ENCODE measurements at places on chromosomes 3 and 15.

- DNase-seq: no peak
Observed at GRCh38 chr3:175070946-175071345, 211.8 kb downstream of the NAALADL2 start.

GRCh38 chr3:14452740-14453710 lies 50.6 kb downstream of the SLC6A6 start:
- no peak for DNase-seq

DNA sequence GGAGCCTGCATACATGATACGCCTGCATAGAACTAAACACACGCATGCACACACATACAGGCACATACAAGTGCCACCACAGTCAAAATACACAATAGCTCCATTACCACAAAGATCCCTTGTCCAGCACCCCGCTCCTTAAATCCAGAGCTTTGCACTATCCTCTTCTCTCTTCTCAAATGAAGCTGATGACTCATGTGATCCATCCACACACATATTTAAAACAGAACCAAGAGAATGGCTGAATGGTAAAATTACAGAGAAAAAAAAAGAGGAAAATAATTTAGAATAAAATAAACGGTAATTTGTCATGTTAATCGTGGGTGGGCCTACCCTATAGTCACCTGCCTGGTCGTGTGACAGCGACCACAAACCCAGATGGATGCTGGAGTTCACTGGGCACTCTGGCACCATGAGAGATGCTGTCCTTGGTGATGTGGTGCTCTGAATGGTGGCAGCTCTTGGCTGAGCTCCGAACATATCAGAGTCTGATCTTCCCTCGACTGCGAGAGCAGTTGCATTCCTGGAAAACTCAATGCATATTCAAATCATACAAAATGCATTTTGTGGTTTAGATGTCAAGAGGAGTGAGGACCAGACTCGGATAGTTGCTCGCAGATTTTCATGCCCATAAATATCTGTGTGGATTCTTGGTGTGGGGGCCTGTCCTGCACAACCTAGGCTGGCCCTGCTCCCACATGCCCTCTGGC lies 8.9 kb downstream of the IQSEC1 start:
- DNase-seq: no peak

DNA sequence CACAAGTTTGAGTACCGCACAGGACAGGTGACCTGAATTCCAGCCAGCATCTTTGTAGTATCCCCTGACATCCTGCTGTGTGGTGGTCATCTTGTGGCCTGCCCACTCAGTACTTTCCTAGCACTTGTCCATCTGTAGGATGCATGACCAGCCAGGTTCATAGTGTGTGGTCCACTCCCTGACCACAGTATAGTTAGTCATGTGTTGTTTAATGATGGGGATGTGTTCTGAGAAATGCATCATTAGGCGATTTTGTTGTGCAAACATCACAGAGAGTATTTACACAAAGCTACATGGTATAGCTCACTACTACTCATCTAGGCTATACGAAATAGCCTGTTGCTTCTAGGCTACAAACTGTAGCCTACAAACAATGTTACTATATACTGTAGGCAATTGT lies 16.9 kb upstream of the RBPMS2 start:
- DNase-seq: no peak

- DNase-seq: no peak
Observed at GRCh38 chr3:184688251-184688881, 23.5 kb downstream of the MAGEF1 start.

GRCh38 chr15:23438816-23439466 lies 8.1 kb downstream of the GOLGA6L2 start:
- DNase-seq: no peak

GRCh38 chr3:17088017-17088416 lies 203.3 kb downstream of the PLCL2 start:
- no peak for DNase-seq

DNA sequence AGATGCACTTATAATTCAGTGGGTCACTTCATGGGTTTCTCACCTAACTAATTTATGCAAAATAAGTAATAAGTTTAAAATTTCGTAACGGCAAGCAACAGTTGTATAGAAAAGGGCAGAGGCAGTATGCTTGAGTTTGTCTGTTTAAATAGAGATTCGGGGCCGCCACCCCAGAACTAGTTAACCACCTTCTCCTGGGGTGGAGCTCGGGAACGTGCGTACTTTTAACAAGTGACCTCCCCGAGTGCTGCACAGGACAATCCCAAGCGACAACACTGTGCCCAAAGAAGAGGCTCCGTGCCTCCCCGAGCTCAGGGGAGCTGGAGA lies 439 bp downstream of the SSR3 start:
- no peak for DNase-seq

DNA sequence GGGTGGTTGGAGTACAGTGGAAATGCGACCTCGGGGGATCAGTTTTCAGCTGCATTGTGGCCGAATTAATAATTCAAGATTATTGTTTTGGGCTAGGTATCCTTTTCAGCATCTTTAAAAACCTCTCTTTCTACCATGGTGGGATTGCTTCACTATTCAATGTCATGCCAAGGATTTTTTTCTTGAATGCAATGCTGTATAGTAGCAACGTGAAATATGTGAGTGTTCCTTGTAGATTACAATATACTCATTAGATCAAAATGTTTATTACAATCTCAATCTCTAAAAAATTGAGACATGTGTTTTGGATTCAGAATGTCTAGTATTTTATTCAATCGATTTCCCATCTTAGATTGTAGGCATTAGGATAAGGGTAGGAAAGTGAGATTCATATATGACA lies 586.5 kb upstream of the TBL1XR1 start:
- no peak for DNase-seq

DNA sequence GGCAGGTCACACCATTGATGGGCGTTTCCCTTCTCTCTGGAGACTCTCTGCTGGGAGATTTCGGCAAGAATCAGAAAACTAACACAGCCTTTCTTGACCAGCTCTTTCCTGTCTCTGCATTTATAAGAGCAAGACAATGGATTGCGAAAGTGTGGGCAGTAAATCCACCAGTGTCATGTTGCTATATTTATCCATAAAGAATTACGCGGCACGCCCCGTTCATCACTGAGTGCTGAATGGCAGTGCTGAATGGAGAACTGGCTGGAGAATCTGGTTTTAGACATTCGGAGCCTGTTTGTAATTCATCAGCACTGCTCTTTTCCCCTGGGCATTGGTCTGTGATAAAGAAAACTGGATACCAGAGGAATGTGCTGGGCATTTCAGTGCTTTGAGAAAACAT lies 2.0 kb upstream of the CEMIP start:
- DNase-seq: no peak

DNA sequence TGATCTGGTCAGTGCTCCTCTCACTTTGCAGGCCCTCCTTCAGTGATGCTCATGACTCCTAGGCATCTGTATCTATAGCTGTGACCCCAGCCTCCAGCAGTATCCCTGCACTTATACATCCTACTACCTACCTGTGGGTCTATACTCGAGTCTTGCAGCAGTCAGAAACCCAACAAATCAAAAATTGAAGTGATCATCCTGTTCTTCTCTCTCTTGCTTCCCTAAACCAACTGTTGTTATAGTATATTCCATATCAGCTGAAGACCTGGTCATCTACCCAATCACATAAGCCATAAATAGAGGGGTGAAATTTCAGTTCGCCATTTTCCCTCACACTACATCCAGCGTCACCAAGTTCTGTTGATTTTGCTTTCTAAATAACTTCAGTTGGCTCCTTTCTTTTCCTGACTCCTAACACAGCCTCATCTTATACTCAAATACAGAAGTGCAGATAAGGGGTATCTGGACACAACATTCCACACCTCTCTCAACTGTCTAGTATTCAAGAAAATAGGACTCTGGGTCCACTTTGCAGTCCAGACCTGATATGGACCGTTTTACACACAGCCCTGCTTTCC lies 25.9 kb upstream of the SRPRB start:
- DNase-seq: no peak

GRCh38 chr3:136343873-136344555 lies 93.9 kb downstream of the PCCB start:
- no peak for DNase-seq

DNA sequence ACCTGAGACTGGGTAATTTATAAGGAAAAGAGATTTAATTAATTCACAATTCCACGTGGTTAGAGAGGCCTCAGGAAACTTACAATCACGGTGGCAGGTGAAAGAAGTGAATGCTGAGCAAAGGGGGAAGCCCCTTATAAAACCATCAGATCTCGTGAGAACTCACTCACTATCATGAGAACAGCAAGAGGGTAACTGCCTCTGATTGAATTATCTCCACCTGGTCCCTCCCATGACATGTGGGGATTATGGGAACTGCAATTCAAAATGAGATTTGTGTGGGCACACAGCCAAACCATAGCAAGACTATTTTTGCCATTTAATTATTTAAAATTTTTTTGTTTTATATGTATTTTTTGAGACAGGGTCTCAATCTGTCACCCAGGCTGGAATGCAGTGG lies 27.0 kb upstream of the KCTD6 start:
- DNase-seq: no peak
